GM23248 (cell line): ENCODE measurements at places on chromosomes 12 and 14.

- H3K27ac ChIP-seq: peak overlapping the region; percentile 94
- H3K4me1 ChIP-seq: peaks cover 26% of the 10 kb centered on the region
- H3K36me3 ChIP-seq: no peaks in the 10 kb centered on the region
- H3K27me3 ChIP-seq: no peaks in the 10 kb centered on the region
These were observed 43.3 kb upstream of the MED13L start for GRCh38 chr12:116320791-116321217.

- no peaks in the 10 kb centered on the region for H3K4me1 ChIP-seq
- no peak for DNase-seq
- H3K36me3 ChIP-seq: no peaks in the 10 kb centered on the region
- H3K27me3 ChIP-seq: no peaks in the 10 kb centered on the region
These were observed 217.9 kb upstream of the PWP1 start for GRCh38 chr12:107467716-107468115.

GRCh38 chr12:67220065-67220464 is 49.1 kb upstream of the CAND1 start:
- peak; percentile 8 for DNase-seq
- H3K27ac ChIP-seq: no peak overlapping the region
- no peak overlapping the region for H3K4me3 ChIP-seq
- H3K27me3 ChIP-seq: no peaks in the 10 kb centered on the region; the same call in 1 of the 2 replicates

GRCh38 chr14:95313190-95313589 is 6.5 kb downstream of the CLMN start:
- no peaks in the 10 kb centered on the region for H3K36me3 ChIP-seq
- H3K4me3 ChIP-seq: no peak overlapping the region
- H3K4me1 ChIP-seq: no peaks in the 10 kb centered on the region
- no peaks in the 10 kb centered on the region for H3K27me3 ChIP-seq
- DNase-seq: no peak

GRCh38 chr14:59481871-59482540 is 2.2 kb downstream of the L3HYPDH start:
- H3K27ac ChIP-seq: peak overlapping the region; percentile 98
- peak overlapping the region; percentile 85 for H3K4me3 ChIP-seq
- H3K36me3 ChIP-seq: peaks cover 8% of the 10 kb centered on the region; the same call in 1 of the 2 replicates
- peaks cover 41% of the 10 kb centered on the region for H3K4me1 ChIP-seq
- DNase-seq: peak; percentile 73

- no peak for DNase-seq
- H3K36me3 ChIP-seq: no peaks in the 10 kb centered on the region
- H3K27ac ChIP-seq: no peak overlapping the region
These were observed 227.7 kb upstream of the DDHD1 start for GRCh38 chr14:53380867-53381225.

DNA sequence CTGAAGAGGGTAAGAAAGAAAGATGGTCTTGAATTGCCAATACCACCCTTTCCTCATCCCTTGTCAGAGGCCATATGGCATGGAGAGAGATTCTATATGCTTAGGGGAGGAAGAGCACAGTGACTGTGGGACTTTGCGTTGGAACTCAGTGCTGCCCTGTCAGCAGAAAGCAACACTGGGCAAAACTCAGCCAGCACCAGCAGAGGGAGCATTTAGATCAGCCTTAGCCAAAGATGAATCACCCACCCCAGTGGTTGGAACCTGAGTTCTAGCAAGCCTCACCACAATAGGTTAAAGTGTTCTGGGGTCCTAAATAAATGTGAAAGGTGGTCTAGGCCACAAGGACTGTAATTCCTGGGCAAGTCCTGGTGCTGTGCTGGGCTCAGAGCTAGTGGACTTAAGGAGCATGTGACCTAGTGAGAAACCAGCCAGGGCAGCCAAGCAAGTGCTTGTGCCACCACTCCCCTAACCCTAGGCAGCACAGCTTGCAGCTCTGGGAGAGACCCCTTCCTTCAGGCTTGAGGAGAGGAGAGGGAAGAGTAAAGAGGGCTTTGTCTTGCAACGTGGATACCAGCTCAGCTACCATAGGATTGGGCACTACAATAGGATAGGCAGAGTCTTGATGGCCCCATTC is 11.4 kb upstream of the BCAT1 start:
- H3K4me1 ChIP-seq: no peaks in the 10 kb centered on the region
- DNase-seq: peak; percentile 83
- H3K27me3 ChIP-seq: no peaks in the 10 kb centered on the region; the same call in 1 of the 2 replicates
- H3K36me3 ChIP-seq: no peaks in the 10 kb centered on the region

DNA sequence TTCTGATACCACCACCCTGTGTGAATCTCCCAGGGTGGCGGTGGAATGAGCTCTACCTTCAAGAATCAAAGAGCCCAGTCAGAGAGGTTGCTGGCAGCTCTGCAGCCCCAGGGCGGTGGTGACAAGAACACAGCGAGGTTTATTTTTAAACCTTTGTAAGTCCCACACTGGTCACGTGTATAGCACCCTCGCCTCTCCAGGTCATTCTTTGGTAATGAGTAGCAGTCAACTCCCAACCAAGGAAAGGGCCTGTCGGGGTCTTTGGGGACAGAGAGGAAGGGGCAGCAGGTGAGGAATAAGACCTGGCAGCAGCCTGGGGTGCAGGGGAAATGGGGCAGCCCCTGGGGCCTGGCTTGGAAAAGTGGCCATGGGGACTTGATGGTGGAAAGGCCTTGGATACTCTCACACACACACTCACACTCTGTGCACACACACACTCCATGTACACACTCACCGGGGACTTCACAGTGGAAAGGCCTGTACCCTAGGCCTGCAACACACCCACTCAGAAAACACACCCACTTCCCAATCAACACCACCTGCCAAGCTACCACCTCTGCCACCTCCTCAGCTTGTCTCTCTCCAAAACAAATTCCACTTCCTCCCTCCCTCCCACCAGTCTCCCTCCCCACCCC is 178.6 kb downstream of the DPF3 start:
- no peaks in the 10 kb centered on the region for H3K36me3 ChIP-seq
- peak; percentile 26 for DNase-seq
- H3K27me3 ChIP-seq: no peaks in the 10 kb centered on the region
- H3K4me1 ChIP-seq: no peaks in the 10 kb centered on the region
- H3K27ac ChIP-seq: no peak overlapping the region

DNA sequence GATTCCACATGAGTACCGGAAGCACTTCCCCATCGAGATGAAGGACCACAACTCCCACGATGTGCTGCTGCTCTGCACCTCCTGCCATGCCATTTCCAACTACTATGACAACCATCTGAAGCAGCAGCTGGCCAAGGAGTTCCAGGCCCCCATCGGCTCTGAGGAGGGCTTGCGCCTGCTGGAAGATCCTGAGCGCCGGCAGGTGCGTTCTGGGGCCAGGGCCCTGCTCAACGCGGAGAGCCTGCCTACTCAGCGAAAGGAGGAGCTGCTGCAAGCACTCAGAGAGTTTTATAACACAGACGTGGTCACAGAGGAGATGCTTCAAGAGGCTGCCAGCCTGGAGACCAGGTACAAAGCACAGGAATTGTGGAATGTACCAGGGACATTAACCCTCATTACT is 22.4 kb upstream of the GALNT16 start:
- H3K4me1 ChIP-seq: no peaks in the 10 kb centered on the region
- peaks cover 5% of the 10 kb centered on the region for H3K36me3 ChIP-seq
- no peak for DNase-seq
- H3K4me3 ChIP-seq: no peak overlapping the region
- H3K27me3 ChIP-seq: no peaks in the 10 kb centered on the region

DNA sequence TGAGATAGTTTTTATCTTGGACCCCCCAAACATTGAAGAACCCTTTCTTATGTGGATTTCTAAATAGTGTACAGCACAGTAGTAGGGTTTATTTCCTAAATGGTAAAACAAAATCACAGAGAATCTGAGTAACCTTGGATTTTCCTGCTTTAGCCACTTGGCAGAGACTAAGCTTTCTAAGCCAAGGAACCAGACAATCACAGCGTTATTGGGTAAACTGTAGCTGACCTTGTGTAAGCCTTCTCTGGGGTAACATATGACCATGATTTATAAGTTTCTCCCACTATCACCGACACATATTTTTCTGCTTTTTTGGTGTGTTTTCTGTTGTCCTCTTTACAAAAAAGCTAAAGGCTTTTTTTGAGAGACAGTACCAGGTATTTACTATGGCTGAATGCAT is 136.3 kb upstream of the PZP start:
- H3K36me3 ChIP-seq: no peaks in the 10 kb centered on the region
- 0 out of 2 replicates have a peak, but pooled peaks cover 5% of the 10 kb centered on the region for H3K27me3 ChIP-seq
- DNase-seq: peak; percentile 25
- no peak overlapping the region for H3K27ac ChIP-seq

DNA sequence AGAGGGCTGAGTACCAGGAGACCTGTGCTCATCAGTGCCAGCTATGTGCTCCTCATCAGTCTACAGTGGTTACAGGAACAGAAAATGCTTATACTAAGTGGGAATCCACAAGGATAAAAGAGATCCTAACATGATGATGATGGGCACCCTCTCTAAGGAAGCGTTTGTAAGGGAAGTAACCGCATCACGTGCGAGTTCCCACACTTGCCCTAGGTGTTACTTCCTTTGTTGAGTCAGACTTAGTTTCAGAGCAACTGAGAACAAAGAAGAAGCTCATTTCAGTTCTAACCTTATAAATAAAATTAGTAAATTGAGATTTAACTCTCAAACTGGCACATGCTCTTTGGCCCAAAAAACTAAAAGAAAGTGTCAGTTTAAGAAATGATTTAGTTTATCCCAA is 956.4 kb upstream of the TMEM132C start:
- H3K4me1 ChIP-seq: peaks cover 11% of the 10 kb centered on the region; the same call in 1 of the 2 replicates
- no peaks in the 10 kb centered on the region for H3K36me3 ChIP-seq
- DNase-seq: no peak
- no peaks in the 10 kb centered on the region for H3K27me3 ChIP-seq

DNA sequence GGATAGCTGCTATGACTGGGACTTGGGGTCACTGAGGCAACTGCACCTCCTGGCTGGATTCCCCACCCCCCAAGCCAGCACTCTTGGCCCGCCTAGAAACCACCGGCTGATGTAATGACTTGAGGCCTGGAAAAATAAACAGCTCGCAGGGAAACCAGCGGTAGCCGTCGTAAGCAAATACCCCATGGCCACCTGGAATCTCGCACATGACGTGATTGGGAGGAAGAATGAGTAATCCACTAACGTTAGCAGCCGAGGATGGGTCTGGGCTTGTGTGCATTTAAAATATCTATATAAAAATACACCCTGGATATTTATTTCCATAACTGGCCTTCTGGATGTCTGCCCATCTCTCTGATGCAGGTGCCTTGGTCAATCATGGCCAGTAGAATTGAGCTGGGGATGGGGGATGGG is 120.1 kb downstream of the SMOC1 start:
- no peaks in the 10 kb centered on the region for H3K36me3 ChIP-seq
- H3K27ac ChIP-seq: peak overlapping the region; percentile 68
- no peaks in the 10 kb centered on the region for H3K27me3 ChIP-seq
- no peak overlapping the region for H3K4me3 ChIP-seq
- peaks cover 9% of the 10 kb centered on the region; the same call in 1 of the 2 replicates for H3K4me1 ChIP-seq

- peaks cover 16% of the 10 kb centered on the region; the same call in 1 of the 2 replicates for H3K27me3 ChIP-seq
- H3K4me3 ChIP-seq: no peak overlapping the region
- H3K27ac ChIP-seq: no peak overlapping the region
- H3K4me1 ChIP-seq: no peaks in the 10 kb centered on the region
These were observed 280.6 kb upstream of the RTL1 start for GRCh38 chr14:101184104-101184455.

DNA sequence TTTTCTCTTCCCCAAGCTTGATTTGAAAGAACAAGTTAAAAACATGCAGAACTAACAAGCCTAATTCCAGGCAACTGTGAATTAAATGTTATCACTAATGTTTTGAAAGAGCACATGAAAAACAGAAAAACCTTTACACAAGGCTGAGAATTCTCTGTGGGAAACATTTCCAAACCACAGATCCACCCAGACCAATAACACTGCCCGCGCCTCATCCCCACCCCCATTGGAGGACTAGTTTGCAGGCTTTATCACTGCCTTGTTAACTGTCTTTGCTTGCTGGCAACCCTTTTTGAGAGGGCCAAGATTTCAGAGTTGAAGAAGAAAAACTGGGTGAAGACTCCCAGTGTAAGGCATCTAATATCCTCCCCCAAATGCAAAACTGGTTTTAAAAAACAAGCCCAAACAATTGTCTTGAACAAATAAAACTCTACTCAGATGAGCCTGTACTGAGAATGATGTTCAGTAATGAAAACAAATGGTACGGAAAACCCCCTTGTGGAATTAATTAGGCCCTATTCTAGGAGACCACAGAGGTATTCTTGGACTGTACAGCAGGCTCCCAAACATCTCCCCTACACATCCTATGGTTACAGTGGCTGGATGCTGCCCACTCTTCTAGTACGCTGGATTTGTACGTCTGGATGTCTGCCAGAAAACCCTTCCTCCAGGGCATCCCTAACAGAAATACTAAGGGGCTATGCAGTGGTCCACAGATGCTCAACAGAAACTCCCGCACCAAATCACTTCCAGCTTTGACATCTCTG is 5.8 kb downstream of the MAX start:
- peaks cover 40% of the 10 kb centered on the region for H3K4me1 ChIP-seq
- H3K27ac ChIP-seq: peak overlapping the region; percentile 44
- DNase-seq: peak; percentile 24
- no peaks in the 10 kb centered on the region for H3K27me3 ChIP-seq
- no peak overlapping the region for H3K4me3 ChIP-seq

DNA sequence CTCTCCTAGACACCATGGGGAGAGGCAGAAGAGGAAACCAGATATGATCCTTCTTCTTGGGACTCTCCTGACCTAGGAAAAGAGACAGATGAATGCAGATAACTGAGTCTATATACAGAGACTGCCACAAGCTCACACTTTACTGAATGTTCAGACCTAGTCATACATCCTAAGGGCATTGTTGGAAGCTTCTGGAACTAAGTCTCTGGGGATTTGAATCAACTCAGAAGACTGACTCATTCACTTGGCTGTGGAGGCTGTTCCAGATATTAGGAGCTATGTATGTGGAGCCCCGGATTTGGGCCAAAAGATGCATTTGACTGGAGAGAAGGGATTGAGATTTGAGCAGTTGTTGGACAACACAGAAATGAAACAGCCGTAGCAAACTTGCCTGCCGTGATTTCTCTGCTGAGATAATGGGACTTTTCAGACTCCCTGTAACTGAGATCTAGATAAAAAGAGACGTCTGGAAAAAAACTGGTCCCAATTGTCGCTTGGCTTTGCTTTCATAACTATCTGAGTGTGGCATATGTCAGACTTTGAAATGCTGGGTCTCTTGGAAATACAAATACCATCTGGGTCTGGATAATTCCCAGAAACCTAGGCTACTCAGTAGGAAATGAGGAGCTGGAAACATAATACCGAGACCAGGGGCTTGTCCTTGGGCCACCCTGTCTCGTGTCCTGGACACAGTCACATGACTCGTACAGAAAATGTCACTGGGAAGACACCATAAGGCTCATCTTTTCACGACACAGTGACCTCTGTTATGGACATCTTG is 396.8 kb downstream of the NUAK1 start:
- H3K4me1 ChIP-seq: peaks cover 30% of the 10 kb centered on the region
- H3K27me3 ChIP-seq: 0 out of 2 replicates have a peak, but pooled peaks cover 11% of the 10 kb centered on the region
- peak overlapping the region; percentile 34 for H3K27ac ChIP-seq
- H3K4me3 ChIP-seq: peak overlapping the region; percentile 18; the same call in 1 of the 2 replicates
- DNase-seq: peak; percentile 99
- H3K36me3 ChIP-seq: no peaks in the 10 kb centered on the region

GRCh38 chr14:39302124-39302810 is 68.6 kb downstream of the MIA2 start:
- H3K4me1 ChIP-seq: no peaks in the 10 kb centered on the region
- H3K27ac ChIP-seq: no peak overlapping the region
- H3K27me3 ChIP-seq: no peaks in the 10 kb centered on the region
- DNase-seq: no peak
- H3K4me3 ChIP-seq: no peak overlapping the region

- H3K4me3 ChIP-seq: peak overlapping the region; percentile 95
- no peak for DNase-seq
- peak overlapping the region; percentile 90 for H3K27ac ChIP-seq
These were observed 3.3 kb downstream of the BTG1 start for GRCh38 chr12:92142251-92142926.
